HEK293T (cell line): ENCODE measurements at places on chromosomes 3 and 15.

DNA sequence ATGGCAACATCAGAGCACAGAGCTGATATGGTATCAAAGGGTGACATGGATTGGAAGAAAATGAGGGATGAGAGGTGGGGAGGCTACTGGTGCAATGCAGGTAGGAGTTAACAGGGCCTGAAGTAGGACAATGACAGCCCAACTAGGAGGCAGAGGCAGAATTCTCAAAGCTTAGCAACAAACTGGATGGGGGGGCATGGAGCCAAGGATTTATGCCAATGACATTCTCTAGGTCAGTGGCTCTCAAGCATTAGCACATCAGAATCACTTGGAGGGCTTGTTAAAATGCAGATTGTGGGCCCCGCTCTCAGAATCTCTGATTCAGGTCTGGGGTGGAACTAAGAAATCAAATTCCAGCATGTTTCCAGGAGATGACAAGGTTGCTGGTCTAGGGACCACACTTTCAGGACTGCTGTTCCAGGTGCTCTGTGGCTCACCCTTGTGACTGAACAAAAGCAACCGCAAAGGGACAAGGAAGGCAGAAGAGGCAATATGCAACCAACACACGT, 98.0 kb upstream of the TNIK start:
- no peak for DNase-seq

DNA sequence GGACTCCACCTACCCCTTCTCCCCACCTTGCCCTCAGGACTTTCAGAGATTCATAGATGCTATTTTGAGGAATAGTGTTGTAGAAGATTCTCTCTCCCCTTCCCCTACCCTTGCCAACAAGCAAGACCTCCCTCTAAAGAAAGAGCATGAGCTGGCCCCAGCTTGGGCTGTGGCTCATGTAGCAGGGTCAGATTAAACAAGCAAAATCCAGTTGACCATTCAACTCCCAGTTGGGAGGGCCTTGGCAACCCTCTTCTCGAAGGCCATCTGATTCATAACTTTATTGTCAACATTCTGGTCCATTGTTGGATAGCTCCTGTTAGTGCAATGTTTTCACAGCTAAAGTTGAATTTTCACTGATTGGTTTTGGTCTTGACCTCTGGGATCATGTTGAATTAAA, 41.1 kb downstream of the TNFAIP8L3 start:
- no peak for DNase-seq

GRCh38 chr15:44489464-44489863, 47.5 kb upstream of the EIF3J start:
- DNase-seq = no peak

DNA sequence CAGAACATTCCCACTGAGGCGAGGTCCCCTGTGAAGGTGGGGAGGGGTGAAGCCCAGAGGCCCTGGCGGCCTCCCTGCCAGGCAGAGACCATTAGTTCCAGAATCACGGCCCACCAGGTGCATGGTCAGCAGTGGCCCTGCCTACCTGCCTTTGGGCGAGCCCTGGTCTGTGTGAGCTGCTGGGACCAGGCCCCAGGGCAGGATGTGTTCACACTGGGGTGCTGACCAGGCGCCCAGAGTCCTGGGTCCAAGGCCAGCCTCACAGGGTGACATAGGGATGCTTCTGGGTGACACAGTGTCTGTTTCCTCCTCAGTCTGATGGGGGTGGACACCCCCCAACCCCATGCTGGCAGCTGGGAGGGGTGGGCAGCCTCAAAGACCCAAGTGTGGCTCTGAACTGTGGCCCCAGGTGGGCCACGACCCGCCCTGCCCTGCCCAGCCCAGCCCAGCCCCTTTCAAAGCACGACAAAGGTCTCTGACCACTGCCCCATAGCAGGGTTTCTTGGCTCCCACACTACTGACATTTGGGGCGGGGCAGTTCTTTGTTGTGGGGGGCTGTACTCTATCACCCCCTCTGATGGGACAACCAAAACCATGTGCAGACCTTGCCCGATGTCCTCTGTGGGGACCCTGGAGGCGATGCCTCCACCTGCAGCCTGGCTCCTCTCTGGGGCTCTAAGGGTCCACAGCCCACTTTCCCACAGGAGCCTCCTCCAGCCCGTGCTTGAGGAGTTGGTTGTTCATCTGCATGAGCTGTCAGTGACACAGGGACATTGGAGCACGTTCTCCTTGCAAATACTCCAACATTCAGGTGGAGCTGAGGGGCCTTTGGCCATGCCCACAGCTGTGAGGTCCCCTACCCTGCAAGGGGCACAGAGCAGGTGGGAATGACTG, 44.8 kb upstream of the SLC41A3 start:
- no peak for DNase-seq

DNA sequence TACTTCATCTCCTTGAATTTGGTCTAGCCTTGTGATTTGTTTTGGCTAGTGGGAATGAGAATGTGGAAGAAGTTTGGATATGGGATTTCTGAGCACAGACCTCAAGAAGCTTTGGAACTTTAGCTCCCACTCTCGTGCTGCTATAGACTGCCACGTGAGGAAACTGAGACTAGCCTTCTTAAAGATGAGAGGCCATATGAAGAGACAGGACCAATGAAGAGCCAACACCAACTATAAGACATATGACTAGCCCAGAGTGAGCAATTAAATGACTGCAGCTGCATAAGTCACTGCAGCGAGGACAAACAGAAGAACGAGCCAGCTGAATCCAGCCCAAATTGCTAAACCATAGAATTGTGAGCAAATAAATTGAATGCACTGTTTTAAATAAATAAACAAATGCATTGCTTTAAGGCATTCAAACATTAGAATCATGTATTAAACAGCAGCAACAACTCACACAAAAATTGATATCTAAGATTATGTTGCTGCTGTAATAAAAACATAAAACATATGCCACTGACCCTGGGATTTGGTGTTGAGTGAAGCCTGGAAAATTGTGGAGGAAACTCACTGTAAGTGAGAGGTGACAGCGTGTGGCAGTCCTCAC, 15.7 kb upstream of the CNTN4 start:
- no peak for DNase-seq

DNA sequence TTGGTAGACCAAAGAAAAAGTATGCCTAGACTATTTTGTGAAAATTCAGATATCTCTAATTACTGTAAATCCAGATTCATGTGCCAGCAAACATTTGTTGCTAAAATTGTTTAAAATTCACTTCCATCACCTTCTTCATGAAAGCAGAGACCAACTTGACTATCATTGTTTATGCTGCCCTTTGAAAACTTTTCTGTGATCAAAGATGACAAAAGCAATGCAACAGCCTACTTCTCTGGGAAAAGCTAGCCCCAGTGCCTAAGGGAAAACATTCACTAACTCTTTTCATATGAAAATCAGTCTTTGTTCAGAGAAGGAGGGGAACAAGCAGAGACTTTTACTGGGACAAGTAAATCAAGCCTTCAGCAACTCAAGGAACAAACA, 178.0 kb upstream of the P2RY1 start:
- no peak for DNase-seq

DNA sequence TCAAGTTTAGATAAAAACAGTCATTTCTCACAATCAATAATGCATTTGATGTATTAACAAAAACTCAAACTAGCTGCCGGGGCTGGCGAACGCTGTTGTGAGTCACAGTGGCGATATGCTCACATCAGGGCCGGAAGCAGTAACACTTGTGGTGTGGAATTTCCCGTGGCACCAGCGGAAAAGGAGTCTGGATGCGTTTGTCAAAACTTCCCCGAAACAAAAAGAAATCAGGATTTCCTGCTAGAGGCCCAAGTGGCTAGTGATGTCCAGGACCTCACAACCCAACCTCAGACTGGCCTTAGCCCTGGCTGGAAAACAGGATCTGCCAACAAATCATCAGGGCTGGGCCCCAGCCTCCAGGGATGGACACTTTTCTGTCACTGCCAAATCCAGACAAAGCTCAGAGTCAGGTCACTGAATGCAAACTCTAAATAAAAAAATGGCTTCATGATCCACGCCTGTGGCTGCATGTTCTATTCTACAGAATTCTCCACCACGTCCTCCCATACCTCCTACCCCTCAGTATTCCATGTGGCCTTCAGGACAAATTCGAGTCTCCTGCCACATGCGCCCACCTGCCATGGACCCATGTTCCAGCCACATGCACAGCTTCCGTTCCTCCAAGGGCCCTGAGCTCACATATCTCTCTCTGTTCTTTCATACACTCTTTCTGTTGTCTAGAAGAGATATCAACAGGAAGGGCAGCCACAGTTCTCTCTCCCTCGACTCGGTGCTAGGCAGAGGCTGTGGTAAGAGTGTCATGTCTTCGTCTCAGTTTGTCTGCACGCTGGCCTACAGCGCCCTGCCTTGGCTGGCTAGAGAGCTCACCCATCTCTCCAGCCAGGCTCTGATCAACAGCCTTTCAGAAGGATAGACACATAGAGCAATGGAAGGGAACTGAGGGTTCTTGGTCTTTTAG, 35.4 kb downstream of the EHD4 start:
- DNase-seq = no peak

DNA sequence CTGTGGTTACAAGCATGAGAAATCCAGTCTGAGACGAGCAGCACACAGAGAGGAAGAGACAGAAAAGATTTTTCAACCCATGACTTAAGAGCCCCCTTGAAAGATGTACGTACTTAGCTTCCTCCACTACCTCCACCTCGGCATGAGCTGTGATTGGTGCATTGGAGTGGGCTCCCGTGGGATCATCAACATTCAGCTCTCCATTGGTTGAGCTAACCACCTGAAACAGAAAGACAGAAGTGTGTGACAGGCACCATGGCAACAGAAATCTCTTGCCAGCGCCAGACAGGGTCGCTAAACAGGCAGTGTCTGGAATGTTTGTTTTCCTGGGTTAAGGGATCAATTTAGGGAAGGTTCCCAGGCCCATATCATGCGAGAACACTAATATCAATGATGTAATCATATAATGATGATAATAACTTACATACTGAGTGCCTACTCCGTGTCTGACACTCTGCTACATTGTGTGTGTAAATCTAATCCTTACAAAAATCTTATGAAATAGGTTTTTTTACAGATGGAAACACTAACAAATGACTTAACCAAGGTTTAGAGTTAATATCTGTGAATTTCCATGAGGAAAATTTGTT, 17.5 kb upstream of the PPIB start:
- DNase-seq = no peak

GRCh38 chr3:51391566-51392354, 675 bp downstream of the RBM15B start:
- DNase-seq = peak; percentile 16

DNA sequence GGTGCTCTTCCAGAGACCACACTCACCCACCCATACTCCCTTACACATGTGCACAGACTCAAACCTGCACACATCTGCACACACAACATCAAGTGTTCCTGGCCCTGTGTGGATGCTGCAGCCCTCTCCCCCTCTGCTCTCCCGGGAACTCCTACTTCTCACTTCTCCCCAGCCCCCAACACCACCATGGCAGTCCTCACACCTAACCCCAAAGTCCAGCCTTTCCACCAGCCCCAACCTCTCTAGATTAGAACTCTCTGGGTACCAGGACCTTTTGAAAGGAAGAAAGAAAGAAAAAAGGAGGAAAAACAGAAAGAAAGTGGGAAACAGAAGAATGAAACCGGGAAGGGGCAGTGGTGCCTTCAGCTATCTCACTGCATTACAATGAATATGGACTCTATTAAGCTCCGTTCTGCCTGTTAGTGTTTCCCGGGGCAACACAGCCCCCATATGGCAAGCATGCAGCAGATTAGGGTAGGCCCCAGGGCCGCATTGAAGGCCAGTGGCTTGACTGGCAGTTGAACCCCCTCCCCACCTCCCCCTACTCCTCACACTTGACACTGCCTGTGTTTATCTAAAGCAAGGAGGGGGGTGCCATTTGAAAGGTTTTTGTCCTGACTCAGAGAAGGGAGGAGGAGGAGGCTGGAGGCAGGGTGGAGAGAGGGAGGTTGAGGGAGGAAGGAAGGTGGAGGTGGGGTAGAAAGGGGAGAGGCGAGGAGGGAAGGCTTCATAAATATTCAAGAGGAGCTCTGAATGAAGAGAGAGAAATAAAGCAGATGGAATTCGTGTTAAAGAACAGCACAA, 30.1 kb downstream of the BOC start:
- no peak for DNase-seq

- DNase-seq = no peak
Observed at GRCh38 chr15:47411733-47412132, 305.6 kb upstream of the SEMA6D start.

DNA sequence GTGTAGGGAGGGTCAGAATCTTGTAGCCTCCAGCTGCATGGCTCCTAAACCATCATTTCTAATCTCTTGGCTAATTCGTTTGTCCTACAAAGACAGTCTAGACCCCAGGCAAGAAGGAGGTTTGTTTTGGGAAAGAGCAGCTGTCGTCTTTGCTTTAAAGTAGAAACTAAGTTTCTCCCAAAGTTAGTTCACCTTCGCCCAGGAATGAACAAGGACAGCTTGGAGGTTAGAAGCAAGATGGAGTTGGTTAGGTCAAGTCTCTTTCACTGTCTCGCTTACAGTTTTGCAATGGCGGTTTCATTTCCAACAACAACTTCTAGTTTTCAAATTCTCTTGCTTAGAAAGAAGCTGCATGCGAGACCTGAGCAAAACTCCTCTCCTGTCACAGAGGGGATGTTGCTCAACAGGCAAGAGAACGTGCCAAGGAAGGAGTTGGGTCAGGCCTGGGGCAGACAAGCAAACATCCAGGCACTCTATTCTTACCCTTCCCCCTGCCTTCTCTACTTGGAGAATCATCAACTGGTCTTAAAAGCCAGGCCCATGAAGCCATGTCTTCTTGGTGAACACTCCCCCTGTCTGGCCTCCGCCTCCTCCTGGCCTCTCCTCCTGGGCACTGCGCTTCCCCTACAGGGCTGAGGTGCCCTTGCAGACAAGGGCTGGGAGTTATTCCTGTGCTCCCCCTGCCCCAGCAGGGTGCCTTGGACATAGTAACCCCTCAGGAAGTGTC, 57.6 kb downstream of the TMEM44 start:
- DNase-seq = no peak

- no peak for DNase-seq
Observed at GRCh38 chr3:141348837-141349236, 19.5 kb upstream of the ZBTB38 start.

- DNase-seq = no peak
Observed at GRCh38 chr3:143884861-143885260, 36.6 kb upstream of the SLC9A9 start.

- no peak for DNase-seq
Observed at GRCh38 chr3:146638718-146639117, 33.6 kb upstream of the PLSCR5 start.

DNA sequence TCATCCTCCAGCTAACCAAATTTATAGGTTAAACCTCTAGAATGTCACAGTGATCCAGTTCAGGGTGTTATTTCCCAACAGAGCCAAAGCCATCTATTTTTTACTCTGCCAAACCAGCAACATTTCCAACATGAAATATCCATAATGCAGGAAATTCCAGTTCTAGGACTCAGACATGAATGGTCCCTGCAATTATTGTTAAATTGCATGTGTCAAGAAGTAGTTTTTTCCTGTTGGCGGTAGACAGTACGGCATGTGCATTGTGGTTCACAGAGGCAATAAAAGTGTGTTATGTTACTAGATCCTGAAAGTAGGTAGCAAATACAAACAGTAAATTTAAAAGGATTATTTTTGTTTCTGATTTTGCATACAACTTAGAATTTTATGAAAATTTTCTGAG, 215.7 kb upstream of the THBS1 start:
- no peak for DNase-seq

DNA sequence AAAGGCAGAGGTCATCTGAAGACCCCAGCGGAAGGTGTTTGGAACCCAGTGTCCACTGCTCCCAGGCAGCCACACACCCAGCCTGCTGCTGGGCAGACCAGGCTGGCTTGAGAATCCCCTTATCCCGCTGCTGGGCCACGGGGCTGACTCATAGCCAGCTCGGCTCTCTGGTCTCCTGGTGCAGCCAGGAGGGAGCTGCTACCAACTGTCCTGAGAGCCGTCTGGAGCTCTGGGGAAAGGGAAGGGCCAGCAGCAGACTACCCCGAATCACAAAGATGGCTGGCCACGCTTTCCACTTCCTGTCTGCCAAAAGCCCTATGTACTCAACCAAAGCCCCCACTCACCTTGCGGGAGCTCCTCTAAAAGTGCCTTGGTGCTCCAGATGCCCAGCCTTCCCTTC, 38.3 kb downstream of the WHAMM start:
- DNase-seq = no peak
